ENCODE measurements at places on chromosomes 3 and 15.

DNA sequence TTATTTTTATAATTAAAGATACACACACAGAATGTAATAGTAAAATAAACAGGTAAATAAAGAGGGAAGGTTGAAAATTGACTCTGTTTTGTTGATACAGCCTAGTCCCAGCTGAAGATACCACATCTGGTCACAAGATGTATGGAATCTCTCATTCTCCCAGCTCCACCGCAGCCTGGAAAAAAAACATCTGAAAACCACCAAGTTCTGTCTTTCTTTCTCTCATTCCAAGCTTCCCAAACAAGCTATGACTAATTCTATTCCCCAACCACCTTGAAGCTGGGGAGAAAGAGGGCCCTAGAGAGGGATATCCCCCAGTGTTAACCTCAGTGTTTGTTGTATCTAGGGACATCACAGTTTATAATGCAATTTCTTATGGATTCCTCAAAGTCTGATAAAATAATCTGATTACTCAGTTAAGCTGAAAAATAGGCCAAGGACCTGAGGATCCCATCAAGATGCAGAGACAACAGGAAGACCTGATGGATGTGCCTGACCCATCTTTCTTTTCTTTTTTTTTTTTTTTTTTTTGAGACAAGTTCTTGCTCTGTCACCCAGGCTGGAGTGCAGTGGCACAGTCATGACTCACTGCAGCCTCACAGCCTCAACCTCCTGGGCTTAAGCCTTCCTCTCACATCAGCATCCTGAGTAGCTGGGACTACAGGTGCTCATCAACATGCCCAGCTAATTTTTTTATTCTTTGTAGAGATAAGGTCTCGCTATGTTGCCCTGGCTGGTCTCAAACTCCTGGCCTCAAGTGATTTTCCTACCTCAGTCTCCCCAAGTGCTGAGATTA is 38.1 kb downstream of the SRGAP3 start:
- DNase-seq: no peak

- DNase-seq: no peak
Observed at GRCh38 chr3:119331661-119332060, 37.5 kb downstream of the ARHGAP31 start.

GRCh38 chr15:67953299-67953698 is 100.8 kb upstream of the PIAS1 start:
- no peak for DNase-seq

- DNase-seq: peak; percentile 44
Observed at GRCh38 chr3:139934613-139935015, 371 bp upstream of the CLSTN2 start.

GRCh38 chr3:58463181-58463941 is 28.5 kb upstream of the KCTD6 start:
- DNase-seq: peak; percentile 58

GRCh38 chr15:81182756-81183438 is 13.8 kb upstream of the IL16 start:
- DNase-seq: no peak

DNA sequence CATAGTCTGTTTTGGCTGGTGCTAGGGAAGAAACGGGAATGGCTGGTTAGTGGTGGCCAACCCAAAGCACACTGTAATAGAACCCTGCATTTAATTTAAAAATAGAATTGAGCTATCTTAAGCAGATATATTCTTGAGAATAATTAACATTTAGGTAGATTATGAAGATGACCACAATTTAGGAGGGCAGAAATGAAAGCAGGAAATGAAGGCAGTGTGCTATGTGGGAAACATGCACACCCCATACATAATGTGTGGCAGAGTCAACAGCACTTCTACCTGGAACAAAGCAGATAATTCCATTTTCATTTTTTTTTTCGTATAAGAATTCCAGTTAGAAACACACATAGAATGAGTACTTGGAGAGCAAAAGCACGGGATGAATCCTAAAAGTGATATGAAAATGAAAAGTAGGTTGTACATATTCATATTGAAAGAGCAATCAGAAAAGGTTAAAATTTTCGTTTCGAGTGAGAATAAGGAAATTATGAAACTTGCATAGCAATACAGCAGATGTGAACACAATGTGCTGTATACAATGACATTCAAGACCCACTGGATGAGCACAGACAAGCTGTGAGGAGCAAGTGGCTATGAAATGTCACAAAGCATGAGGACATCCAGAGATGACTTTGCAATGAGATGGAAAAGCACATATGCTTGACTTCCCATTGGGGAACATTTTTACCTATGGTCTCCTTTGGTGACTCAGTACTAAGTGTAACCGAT is 102.6 kb downstream of the TFG start:
- DNase-seq: no peak

- no peak for DNase-seq
Observed at GRCh38 chr15:55253580-55253979, 36.0 kb downstream of the RAB27A start.

DNA sequence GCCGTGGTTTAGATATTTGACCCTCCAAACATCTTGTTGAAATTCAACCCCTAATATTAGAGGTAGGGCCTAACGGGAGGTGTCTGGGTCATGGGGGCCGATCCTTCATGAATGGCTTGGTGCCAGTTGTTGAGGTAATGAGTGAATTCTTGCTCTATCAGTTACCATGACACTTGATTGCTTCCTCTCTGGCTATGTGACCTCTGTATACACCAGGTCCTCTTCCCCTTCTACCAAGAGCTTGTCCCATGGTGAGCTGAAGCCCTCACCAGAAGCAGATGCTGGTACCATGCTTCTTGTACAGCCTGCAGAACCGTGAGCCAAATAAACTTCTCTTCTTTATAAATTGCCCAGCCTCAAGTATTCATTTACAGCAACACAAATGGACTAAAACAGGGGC is 41.8 kb upstream of the TIPARP start:
- DNase-seq: no peak

GRCh38 chr3:134929976-134930375 is 134.9 kb downstream of the EPHB1 start:
- DNase-seq: no peak

DNA sequence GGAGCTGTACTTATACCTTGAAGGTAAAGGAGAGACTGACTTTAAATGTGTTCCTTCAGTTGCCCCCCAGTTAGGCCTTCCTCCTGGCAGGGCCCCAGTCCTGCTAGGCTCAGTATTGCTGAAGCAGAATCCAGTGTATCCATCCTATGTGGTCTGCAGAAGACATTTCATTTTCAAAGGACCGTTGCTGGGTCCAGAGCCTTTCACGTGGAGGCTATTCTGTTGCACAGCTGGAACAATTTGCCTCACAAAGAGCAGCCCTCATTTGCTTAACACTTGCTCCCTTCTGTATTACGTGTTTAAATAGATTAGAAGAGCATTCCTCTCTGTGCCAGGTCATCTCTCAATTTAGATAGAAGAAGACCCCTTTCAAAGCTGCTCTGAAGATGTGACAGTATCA is 78.9 kb upstream of the CFAP20DC start:
- DNase-seq: no peak

- peak; percentile 48 for DNase-seq
Observed at GRCh38 chr3:25036633-25037032, 391.4 kb upstream of the RARB start.

GRCh38 chr15:39593071-39593655 is 12.3 kb downstream of the THBS1 start:
- DNase-seq: no peak

- no peak for DNase-seq
Observed at GRCh38 chr15:57323299-57323805, 53.0 kb upstream of the CGNL1 start.

DNA sequence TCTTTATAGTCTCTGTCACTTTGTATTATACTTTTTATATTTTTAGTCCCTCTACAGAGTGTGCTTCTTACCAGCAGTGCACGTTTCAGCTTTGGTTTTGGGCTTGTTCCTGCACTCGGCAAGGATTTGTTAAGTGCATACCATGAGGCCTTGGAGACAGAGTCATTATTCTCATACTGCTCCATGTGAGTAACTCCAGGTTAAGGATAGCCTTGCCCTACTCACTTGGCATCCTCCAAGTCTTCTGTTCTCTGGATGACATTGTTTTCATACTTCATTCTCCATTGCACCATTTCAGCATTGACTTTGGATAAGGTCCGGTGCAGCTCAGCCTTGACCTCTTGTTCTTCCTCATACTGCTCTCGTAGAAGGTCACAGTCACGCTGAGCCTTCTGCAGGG is 96.4 kb downstream of the MYH15 start:
- DNase-seq: no peak

GRCh38 chr3:184812662-184813042 is 686 bp downstream of the VPS8 start:
- DNase-seq: no peak

DNA sequence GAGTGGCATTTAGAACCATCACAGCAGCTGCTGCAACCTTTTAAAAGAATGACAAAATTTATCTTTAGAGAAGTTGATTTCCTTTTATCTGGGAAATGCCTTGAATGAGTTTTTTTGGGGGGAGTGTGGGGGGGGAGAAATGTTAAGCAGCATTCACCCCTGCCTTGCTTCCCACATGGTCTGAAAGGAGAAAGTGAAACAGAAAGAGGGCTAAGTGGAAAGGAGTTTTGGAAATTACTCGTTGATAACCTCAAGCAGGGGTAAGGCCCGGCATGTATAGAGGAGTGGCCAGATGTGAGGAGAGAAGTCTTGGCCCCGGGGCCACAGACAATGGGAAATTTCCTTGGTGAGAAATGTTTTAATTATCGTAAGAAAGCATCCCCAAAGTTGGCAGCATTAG is 23.5 kb downstream of the B3GALNT1 start:
- DNase-seq: no peak

DNA sequence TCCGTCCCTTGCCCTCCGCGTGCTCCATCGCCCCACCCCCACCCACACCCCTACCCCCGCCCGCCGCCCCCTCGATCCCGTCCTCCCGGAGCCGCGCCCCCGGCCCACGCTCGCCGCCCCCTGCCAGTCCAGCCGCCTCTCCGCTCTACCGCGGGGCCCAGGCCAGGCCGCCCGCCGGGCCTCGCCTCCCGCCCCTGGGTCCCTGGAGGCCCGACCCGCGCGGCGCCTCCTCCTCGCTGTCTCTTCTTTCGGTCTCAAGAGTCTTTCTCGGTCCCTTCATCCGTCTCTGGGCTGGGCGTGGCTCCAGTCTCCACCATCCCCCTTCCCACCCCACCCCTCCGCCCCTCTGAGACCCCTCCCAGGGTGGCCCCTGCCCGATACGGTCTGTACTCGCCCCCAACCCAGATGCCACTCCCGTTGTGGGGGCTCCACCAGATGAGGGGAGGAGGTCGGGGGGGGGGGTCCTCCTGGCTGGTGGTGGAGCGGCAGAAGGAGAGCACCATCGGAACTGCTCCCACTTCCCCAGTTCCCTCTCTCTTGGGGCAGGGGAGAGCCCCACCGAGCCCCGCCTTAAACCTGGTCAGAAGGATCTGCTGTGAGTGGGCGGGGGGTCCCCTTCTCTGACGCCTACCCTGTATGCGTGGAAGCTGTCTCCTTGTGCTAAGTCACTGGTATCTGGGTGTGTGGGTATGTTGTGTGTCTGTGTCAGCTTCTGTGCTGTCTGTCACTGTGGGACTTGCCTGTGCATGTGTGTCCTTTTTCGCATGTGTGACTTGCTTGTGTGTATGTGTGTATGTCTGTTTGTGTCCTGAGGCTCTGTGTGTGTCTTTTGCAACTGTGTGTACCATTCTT is 1.0 kb downstream of the PRKCD start:
- DNase-seq: peak; percentile 51

DNA sequence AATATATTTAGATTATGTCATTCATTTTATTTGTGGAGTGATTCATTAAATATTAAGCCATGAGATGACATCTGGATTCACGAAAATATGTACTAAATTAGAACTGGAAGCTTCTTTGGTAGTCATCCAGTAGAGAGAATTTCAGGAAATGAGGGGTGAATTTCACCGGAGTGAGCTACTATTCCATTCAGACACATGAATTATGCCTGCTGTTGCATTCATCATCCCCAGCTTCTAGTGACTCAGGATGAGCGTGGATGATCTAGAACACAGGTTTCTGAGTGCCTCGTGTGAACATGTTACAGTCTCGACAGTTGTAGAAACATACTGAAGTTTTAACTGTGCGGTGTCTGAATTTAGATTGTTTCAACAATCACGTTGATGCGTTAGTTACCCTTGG is 42.9 kb upstream of the GABRG3 start:
- no peak for DNase-seq

- no peak for DNase-seq
Observed at GRCh38 chr3:111901637-111902036, 42.6 kb downstream of the PHLDB2 start.

GRCh38 chr15:73196113-73196512 is 143.8 kb downstream of the NEO1 start:
- DNase-seq: no peak

GRCh38 chr3:124787476-124788195 is 57.4 kb downstream of the UMPS start:
- DNase-seq: no peak

DNA sequence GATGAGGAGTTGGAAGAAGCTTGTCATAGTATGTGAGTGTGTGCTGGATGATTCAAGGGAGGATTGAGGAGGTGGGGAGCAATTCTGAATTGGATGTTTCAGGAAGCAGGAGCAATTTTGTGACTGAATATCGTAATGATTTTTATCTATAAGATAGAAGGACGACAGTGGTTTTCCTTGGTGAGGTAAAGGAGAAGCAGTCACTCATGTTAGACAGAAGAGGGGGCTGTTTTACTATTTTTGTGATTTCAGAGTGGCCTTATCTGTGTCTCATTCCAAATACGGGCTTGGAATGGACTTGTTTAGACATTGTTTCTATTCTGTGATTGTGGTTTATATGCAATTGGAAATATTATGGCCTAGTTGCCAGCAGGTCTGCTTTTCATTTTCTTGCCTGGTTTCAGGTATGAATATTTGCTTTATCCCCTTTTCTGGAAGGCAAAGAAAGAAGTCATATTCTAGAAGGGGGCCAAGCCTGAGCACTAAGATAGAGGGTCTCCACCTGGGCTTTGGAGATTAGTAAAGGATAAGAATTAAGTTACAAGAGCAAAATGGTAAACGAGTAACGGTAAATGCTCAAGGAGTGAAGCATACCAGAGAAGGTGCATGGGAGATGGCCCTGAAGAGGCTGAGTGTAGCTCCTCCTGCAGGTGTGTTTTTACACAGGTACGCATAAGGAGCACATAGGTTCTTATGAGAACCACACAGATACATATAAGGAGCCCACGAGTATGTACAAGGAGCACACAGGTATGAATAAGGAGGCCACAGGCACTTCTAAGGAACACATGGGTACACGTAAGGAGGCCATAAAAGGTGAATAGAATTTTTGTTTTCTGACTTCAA is 124.6 kb upstream of the KCNAB1 start:
- no peak for DNase-seq

DNA sequence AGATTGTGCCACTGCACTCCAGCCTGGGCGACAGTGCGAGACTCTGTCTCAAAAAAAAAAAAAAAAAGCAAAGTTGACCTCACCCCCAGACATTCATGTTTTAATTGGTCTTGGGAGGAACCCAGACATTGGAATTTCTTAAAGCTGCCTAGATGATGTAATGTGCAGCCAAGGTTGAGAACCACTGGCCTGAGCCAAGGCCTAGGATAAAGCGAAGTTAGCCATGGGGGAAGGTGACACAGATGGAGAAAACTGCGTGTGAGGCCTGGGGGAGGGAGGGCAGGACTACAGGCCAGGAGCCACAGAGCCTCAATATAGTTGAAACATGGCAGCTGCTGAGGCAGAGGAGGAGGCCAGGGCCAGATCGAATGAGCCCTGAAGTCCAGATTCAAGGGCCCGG is 21.0 kb downstream of the GLB1 start:
- no peak for DNase-seq

- no peak for DNase-seq
Observed at GRCh38 chr3:54476891-54477290, 354.5 kb downstream of the CACNA2D3 start.

GRCh38 chr15:90060797-90061196 is 41.5 kb downstream of the IDH2 start:
- DNase-seq: no peak

Measured in femur (tissue), 1 donor.